Fibroblast of skin of right quadriceps (primary cell): ENCODE measurements at places on chromosomes 3 and 15.

DNA sequence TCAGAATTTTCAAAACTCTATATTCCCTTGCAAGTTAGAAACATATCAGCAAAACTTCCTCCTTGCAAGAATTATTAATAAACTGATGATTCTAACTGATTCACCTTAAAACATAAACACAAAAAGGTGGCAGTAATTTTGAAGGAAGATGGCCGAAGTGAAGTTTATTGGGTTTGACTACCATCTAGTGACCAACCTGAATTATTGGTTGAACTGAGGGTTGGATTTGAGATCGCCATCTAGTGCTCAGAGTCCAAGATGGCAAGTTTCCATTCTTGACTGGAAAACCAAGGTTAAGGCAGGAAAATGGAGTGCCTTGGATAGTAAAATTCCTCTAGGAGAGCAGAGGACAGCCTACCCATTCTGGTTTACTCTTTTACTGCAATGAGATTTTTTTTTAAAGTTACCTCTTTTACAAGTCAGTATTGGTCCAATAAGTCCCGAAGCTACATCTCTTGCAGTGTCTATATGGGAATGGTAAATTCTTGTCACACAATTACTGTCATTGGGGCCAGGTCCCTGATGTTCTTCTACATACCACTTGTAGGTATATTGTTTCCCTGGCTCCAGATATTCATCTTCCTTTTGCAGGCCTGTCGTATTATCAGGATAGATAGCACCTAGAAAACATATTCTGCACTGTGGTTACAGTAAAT lies 51.6 kb upstream of the CP start:
- peak; percentile 87 for DNase-seq

DNA sequence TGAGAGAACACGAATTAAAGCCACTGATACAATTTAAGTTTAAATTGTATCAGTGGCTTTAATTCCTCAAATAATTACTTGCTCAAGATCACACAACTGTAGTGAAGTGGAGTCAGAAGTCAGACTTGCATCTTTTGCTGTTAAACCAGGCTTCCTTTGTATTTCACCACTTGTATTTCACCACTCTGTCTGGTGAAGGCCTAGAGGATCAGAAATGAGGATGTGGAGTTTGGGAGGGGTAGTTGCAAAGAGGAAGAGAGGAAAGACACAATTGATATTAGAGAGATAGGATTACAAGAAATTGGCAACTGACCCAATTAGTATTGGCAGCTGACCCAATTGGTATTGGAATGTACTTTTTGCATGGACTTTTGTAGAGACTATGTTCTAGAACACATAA lies 288.1 kb upstream of the GPR149 start:
- no peak for DNase-seq

- no peak for DNase-seq
Observed at GRCh38 chr15:49678655-49679054, 57.8 kb downstream of the DTWD1 start.

DNA sequence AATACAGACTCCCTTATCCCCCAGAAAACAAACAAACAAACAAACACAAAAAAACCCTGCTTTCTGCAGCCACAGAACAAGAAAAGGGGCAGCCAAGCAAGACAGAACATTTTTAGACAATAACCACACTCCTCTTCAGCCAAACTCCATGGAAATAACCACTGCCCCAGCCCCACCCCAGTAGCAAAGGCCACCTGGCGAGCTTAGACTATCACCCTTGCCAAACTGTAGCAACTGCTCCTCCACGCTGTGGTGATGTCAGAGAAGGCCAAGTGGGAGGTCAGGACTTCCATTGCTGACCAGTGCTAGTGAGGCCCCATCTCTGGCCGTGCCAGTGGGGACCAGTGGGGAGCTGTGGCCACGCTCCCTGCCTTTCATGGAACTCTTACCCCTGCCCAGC lies 60.3 kb upstream of the CHRNA7 start:
- no peak for DNase-seq

GRCh38 chr3:170848292-170848917 lies 21.6 kb downstream of the RPL22L1 start:
- DNase-seq, result peak; percentile 37

DNA sequence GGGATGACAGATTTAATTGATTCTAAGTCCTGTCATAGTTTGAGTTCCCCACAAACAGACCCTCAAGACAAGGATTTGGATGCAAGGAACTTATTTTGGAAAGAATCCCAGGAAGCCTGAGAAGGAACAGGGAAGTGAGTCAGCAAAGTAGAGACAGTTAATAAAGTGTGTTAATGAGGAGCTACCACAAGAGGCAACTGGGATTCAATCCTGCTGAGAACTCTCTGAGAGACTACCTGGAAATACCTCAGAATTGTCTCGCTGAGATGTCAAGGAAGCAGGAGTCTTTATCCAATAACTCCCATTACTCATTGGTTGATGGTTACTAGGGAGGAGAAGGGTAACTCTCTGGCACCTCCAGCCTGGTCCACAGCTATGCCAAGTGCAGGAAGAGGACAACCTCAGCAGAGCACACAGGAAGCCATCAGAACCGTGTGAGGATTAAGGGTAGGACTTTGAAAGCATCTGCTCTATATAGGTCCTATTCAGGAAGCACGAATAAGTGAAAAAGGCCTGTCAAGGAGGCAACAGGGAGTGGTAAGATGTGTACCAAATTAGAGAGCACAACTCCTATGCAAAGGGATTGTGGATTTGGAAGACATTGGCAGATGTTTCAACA lies 311.1 kb upstream of the KCNH8 start:
- DNase-seq, result peak; percentile 3
